ENCODE measurements at places on chromosomes 1 and 21.

DNA sequence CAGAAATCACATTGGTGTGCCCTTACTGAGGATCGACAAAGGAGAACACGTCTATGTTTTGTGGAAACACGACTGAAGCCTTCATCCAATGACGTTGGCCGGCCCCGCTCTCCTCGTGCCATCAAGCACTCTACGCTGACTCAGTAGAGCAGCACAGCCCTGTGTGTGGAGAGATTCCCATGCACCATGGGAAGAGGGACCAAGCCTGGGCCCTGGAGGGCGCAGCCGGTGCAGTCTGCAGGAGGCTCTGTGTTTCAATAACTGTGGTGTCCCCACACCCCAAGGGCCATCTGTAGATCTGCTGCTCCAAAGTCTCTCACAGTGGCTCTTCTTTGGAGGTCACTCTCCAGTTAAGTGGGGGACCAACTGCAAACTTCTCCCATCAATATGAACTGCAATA is 97.4 kb downstream of the KCNJ15 start:
- DNase-seq: no peak

DNA sequence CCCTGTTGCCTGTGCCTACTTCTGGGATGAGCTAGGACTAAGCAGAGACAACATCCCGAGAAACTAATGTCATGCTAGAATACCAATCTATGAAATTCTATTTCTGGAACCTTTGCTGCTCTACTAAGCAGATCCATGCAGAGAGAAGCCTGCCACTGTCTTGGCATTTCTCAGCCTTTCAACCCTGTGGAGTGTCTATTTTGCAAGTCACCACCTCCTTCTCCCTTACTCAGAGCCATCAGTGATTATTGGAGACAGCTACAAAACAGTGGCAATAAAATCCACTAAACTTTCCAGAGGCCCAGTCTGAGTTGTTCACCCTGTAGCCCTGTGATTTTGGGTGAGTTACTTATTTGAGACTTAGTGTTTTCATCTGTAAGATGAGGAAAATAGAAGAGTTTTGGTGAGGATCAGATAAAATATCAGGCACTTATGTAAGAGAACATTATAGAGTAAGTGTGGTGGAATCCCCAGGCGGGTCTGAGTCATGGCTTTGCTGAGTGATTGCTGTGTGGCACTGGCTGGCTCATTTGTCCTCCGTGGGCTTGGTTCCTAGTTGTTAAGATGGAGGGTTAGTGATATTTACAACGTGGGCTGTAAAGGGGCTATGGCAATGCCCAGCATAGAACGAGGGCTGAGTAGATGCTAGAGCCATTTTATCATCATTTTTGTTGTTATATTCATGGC is 61.1 kb downstream of the FMN2 start:
- DNase-seq: no peak

DNA sequence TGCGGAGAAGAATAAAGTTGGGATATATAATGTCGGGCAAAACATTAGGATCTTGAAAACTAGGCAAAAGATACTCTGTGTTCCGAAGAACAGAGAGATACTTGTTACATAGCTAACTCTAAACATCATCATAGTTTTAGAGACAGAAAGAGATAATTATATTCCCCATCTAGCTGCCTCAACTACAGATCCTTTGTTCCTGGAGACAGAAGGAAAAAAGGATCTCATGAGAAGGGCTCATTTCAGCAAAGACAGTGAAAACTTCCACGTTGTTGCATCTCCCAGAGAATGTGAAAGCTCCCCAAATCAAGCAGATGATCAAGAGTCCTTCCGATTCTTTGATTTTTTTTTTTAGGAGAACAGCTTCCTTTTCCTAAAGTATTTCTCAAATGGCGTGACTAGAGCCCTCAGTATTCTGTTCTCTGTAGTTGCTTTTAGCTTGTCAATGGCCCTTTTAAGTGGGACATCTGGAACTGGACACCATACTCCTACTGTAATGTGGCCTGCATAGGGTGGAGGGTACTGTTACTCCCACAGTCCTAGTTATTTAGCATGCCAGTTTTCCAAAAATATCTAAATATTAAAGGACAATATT is 1048.2 kb downstream of the TTLL7 start:
- DNase-seq: no peak

GRCh38 chr1:210332233-210332632 is 3.5 kb downstream of the HHAT start:
- peak; percentile 33 for DNase-seq

DNA sequence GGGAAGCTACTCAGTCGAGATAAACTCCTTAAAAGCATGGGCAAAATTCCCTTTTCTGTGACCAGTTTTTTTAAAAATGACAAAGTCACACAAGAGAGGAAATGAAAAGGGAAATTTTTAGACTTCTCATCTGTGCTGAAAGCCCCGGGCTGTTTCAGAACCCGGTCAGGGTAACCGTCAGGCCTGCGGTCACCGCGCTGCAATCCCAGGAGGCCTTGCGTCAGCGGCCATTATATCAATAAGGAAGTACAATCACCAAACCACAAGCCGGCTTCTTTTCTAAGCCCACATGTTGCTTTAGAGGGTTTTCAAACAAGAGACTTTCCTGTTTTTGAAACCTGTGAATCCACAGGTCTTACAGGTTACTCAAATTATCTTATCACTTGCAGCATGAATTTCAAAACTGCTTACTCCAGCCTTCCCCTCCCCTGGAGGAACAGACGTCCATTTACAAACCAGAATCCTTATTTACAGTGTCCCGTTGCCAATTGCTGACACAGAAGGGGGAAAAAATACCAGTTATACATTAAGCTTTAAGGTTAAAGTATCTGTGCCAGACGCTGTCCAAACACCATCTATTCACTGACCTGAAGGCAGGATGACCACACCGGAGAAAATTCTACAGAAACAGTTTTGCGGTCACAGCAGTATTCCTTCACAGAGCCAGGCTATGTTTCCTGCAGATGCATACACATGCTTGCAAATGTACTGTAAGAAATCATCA is 165.3 kb downstream of the TOMM20 start:
- peak; percentile 98 for DNase-seq

- no peak for DNase-seq
Observed at GRCh38 chr21:21915816-21916215, 917.6 kb downstream of the NCAM2 start.

DNA sequence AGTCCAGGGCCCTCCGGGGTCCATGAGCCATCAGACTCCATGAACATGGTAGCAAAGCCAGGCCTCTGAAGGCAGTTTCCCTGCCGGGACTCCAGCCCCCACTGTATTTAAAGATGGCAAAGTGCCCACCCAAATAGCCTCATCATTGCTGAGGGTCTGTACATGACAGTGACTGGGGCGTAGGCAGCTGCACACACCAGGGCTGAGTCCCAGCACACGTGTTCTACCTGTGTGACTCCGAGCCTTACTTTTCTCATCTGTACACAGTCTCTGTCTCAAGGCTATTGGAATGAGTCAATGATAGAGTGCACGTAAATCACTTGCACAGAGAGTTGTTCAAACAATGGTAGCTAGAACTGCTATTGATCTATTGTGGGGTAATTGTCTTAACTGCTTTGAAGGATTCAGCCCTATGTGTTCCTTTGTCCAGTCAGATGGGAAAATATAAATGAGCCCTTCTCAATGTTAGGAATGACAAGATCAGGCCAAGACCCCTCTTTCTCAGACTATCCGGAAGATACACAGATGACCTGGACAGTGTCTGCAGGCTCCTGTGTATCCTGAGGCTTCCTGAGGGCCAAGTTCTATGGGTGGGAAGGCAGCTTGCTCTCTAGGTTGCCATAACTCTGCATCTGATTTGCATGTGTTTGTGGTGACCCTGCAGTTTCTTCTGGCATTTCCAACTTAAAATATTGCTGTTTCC is 48.9 kb downstream of the RASSF5 start:
- DNase-seq: peak; percentile 75

- DNase-seq: no peak
Observed at GRCh38 chr1:25072461-25072860, 142.4 kb upstream of the RUNX3 start.

GRCh38 chr21:34298534-34299167 is 65.2 kb upstream of the KCNE2 start:
- DNase-seq: no peak

GRCh38 chr1:107480548-107481415 is 339.9 kb downstream of the NTNG1 start:
- no peak for DNase-seq

GRCh38 chr1:102110586-102110985 is 113.9 kb upstream of the OLFM3 start:
- DNase-seq: no peak

- no peak for DNase-seq
Observed at GRCh38 chr1:152049291-152050083, 12.7 kb upstream of the S100A11 start.

- no peak for DNase-seq
Observed at GRCh38 chr1:236990052-236990445, 14.2 kb downstream of the MT1HL1 start.

GRCh38 chr1:174982971-174983689 is 16.6 kb upstream of the CACYBP start:
- DNase-seq: peak; percentile 56

DNA sequence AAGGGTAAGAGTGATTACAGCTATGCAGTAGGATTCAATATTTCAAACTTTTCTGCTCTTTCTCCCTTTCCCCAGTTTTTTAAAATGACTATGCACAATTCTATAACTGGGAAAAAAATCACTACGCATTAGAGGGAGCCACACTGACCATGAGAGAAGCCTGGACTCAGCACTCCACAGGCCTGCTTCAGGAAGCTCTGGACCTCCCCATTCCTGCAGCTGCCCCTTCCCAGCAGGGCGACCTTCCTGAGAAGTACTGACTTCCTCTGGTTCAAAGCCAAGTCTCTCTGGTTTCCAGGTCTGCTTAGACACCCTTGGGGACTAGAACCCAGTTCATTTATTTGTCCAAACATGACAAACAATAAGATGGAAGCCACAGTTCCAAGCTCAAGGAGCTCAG is 42.0 kb upstream of the CLSTN1 start:
- no peak for DNase-seq

GRCh38 chr1:213326281-213327016 is 275.4 kb downstream of the RPS6KC1 start:
- DNase-seq: no peak

- no peak for DNase-seq
Observed at GRCh38 chr21:25619198-25619597, 11.9 kb upstream of the MRPL39 start.

DNA sequence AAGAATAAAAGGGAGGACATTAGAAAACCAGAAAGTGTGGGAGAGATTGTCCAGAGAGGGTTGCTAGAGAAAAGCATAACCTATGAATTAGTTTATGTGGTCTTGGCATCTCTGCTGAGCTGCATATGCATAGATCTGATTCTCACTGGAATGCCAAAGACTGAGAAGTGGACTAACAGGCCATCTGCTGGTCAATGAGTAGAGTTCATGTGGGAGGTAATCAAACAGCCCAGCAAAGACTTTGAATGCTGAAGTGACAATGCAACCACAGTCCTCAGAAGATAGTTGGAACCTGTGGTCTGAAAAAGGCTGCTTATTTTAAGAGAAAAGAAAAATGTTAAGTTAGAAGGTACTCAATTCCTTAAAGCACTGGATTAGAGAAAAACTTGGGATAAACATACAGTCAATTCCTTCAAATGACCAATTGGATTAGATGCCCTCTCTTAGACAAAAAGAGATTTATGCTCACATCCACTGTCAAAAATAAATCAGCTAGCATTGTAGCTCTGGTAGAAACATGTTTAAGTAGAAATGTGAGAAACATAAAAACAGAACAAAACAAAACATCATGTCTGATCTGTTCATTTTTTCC is 382.8 kb downstream of the AMY1C start:
- no peak for DNase-seq

DNA sequence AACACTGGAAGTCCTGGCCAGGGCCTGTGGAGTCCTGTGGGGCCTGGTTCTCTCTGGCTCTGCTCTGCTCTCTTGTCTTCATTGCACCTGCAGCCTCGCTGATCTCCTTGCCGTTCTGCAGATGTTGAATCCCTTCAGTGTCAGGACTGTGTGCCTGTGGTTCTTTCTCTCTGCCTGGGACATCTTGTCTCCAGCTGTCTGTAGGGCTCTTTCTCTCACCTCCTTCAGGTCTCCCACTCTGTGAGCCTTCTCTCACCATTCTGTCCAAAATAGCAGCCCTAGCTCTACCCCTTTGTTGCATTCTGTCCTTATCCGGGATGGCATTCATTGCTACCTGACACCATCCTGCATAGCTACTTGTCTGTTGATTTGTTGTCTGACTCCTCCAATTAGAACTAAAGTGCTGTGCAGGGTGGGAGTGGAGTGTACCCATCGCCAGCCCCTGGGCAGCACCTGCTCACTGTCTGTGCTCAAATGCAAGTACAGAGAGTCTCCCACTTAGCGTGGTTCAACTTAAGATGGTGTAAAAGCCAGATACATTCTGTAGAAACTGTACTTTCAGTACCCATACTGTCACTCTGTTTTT is 8.9 kb downstream of the PGBD2 start:
- no peak for DNase-seq

DNA sequence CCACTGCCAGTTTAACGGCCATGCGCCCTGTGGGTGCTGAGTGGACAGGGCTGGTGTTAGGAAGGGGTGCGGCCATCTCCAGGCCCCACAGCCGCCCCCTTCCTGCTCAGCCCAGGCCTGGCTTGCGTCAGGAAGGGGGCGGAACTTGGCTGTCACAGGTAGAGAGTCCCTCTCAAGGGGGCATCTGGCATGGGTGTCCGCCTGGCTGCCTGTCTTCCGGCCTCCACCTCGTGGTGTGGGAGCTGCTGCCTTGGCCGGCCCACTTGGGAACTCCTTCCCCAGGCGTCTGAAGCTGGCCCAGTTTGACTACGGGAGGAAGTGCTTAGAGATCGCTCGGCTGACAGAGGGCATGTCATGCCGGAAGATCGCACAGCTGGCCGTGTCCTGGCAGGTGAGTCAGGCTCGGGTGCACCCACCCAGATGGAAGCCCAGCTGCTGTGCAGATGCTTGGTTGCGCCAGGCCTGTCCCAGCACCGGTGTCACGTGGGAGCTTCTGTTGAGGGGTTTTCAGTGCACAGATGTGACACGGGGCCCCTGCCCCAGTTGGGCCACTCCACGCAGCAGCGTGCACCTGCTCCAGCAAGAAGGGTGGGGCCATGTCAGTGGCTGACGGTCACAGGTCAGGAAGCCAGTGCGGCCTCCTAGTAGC is 9.1 kb upstream of the ATAD3B start:
- DNase-seq: peak; percentile 40

DNA sequence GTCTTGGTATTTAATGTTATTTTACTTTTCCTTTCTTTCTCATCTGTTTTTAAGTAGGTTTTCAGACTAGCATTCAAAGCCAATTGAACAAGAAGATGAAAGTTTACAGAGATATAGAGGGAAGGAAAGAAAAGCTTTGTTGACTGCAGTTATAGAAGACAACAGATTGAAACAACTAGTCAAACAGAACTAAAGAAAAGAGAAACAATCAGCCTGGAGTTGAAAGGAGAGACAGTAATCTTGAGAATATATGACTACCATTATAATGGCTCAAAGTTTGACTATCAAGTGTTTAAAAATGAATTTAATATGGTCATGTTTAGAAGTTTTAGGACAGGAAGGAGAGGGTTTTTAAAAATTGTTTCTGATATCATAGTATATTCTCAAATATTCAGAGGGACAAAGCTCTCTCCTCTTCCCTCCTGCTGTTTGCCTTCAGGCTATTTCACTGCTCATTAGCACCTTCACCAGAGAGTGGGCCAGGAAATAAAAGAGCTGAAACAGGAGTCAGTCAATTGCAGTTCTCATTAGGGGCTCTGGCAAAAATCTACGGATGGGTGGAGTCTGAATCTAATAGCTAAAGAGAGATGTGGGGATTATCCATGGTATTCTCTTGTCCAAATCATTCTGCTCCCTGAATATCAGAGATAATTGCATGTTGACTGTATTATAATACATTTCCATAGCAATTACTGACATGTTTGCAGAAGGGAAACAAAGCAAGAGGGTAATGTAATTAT is 577.8 kb downstream of the BRINP3 start:
- no peak for DNase-seq
